ENCODE measurements at places on chromosomes 12 and 14. TPM values are rescaled to one million over a fixed set of nuclear protein-coding genes. Genes with fewer than 3 reads are reported as not detected.

The PGF gene
- 8.9 TPM for total RNA-seq

The RND1 gene
- total RNA-seq: under 0.01 TPM

The GUCY2C gene
- total RNA-seq: not detected

The FAM234B gene
- total RNA-seq: 3.7 TPM

The NTF3 gene
- total RNA-seq: 2.6 TPM

The IL26 gene
- total RNA-seq: not detected

The PIK3C2G gene
- total RNA-seq: 0.52 TPM

The KLHL33 gene
- total RNA-seq: 2.1 TPM

The TBC1D30 gene
- 0.52 TPM for total RNA-seq

The NOS1 gene
- 0.52 TPM for total RNA-seq

The CMA1 gene
- total RNA-seq: 0.52 TPM

The KRT6A gene
- 1.6 TPM for total RNA-seq

The BEST3 gene
- total RNA-seq: 45.4 TPM

The TMEM132D gene
- total RNA-seq: 1.6 TPM

The G2E3 gene
- total RNA-seq: 9.9 TPM

The CAPZA3 gene
- total RNA-seq: not detected

The PMEL gene
- total RNA-seq: 0.52 TPM

The RPL10L gene
- total RNA-seq: not detected

The MYBPC1 gene
- total RNA-seq: 2,201 TPM

The LRRC9 gene
- not detected for total RNA-seq

The ABCD2 gene
- 1.0 TPM for total RNA-seq

The PRMT5 gene
- 60.0 TPM for total RNA-seq

The PTGDR gene
- under 0.01 TPM for total RNA-seq

The TARBP2 gene
- total RNA-seq: 29.7 TPM

The RPS6KL1 gene
- 3.1 TPM for total RNA-seq

The WDHD1 gene
- total RNA-seq: 9.4 TPM

The RPL6 gene
- 896 TPM for total RNA-seq

The RIMKLB gene
- 40.7 TPM for total RNA-seq

The TEAD4 gene
- total RNA-seq: 30.3 TPM

The FOXA1 gene
- total RNA-seq: not detected

The ESRRB gene
- 1.6 TPM for total RNA-seq

The E2F7 gene
- total RNA-seq: 1.0 TPM

The PLCZ1 gene
- total RNA-seq: not detected

The KRT81 gene
- total RNA-seq: not detected

The DENR gene
- total RNA-seq: 25.1 TPM

The TMPRSS12 gene
- not detected for total RNA-seq

The GLIPR1L1 gene
- not detected for total RNA-seq

The LBHD2 gene
- total RNA-seq: not detected

The PTMS gene
- 40.2 TPM for total RNA-seq

The NGB gene
- not detected for total RNA-seq

The STON2 gene
- total RNA-seq: 30.8 TPM

The CD163L1 gene
- total RNA-seq: 4.7 TPM

The ACOT4 gene
- total RNA-seq: 0.52 TPM

The ADAM21 gene
- not detected for total RNA-seq

The RERG gene
- total RNA-seq: 4.7 TPM

The RTN1 gene
- total RNA-seq: 2.6 TPM

The DEPDC4 gene
- total RNA-seq: 1.0 TPM

The PMCH gene
- total RNA-seq: not detected

The THTPA gene
- total RNA-seq: 7.8 TPM

The FAM181A gene
- total RNA-seq: not detected

The OR4K13 gene
- total RNA-seq: not detected

The ANKLE2 gene
- 28.7 TPM for total RNA-seq

The PZP gene
- 1.0 TPM for total RNA-seq

The NUMB gene
- total RNA-seq: 17.2 TPM

The TOX4 gene
- 18.8 TPM for total RNA-seq

The INHBE gene
- total RNA-seq: 1.0 TPM

The TTC9 gene
- total RNA-seq: 1.0 TPM
